ENCODE measurements at places on chromosomes 1 and 21. TPM values are rescaled to one million over a fixed set of nuclear protein-coding genes. Genes with fewer than 3 reads are reported as not detected.

The PYHIN1 gene
- total RNA-seq, result 6.0 TPM

The GPR161 gene
- 14.1 TPM for total RNA-seq

The RHBDL2 gene
- total RNA-seq, result not detected

The POU3F1 gene
- 3.4 TPM for total RNA-seq

The SLC35F3 gene
- not detected for total RNA-seq

The PTPN7 gene
- total RNA-seq, result not detected

The NCDN gene
- 36.7 TPM for total RNA-seq

The CYP4B1 gene
- not detected for total RNA-seq

The OR6K3 gene
- not detected for total RNA-seq

The KRTAP19-3 gene
- not detected for total RNA-seq

The RPTN gene
- not detected for total RNA-seq

The CNST gene
- 24.4 TPM for total RNA-seq

The TRAPPC10 gene
- 34.5 TPM for total RNA-seq

The FMO1 gene
- not detected for total RNA-seq

The SIM2 gene
- total RNA-seq, result not detected

The OR2L8 gene
- total RNA-seq, result not detected

The ZNF683 gene
- not detected for total RNA-seq

The CADM3 gene
- 18.5 TPM for total RNA-seq

The TCHH gene
- not detected for total RNA-seq

The ADSS2 gene
- total RNA-seq, result 58.5 TPM

The CD53 gene
- not detected for total RNA-seq

The GBP4 gene
- 7.2 TPM for total RNA-seq

The GRIK1 gene
- not detected for total RNA-seq

The SLAMF1 gene
- not detected for total RNA-seq

The SNAP47 gene
- 37.1 TPM for total RNA-seq

The NBPF6 gene
- not detected for total RNA-seq

The ADGRL2 gene
- total RNA-seq, result 0.33 TPM
